ENCODE measurements at places on chromosomes 11 and 22. TPM values are rescaled to one million over a fixed set of nuclear protein-coding genes. Genes with fewer than 3 reads are reported as not detected.

DNA sequence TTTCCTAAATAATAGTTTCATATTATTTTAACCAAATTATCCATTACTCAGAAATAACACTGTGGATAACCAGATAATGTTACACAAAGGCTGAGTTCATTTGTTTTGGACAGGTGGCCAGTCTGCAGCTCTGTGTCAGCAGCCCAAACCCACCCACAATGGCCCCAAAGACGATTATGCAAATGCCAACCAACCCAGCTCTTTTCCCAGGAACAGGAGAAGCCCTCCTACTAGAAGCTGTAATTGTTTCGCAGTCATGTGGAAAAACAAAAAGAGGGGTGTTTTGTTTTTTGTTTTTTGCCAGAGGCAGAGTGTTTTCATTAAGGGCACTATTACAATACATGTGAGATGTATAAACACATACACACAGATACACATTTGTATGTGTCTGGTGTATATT, 102.1 kb downstream of the FCHSD2 start:
- DNase-seq: no peak

- DNase-seq: no peak
Measured at GRCh38 chr22:19143967-19144400, 467 bp downstream of the ESS2 start.

- no peak for DNase-seq
Measured at GRCh38 chr11:71934213-71934612, 5.4 kb downstream of the RNF121 start.

DNA sequence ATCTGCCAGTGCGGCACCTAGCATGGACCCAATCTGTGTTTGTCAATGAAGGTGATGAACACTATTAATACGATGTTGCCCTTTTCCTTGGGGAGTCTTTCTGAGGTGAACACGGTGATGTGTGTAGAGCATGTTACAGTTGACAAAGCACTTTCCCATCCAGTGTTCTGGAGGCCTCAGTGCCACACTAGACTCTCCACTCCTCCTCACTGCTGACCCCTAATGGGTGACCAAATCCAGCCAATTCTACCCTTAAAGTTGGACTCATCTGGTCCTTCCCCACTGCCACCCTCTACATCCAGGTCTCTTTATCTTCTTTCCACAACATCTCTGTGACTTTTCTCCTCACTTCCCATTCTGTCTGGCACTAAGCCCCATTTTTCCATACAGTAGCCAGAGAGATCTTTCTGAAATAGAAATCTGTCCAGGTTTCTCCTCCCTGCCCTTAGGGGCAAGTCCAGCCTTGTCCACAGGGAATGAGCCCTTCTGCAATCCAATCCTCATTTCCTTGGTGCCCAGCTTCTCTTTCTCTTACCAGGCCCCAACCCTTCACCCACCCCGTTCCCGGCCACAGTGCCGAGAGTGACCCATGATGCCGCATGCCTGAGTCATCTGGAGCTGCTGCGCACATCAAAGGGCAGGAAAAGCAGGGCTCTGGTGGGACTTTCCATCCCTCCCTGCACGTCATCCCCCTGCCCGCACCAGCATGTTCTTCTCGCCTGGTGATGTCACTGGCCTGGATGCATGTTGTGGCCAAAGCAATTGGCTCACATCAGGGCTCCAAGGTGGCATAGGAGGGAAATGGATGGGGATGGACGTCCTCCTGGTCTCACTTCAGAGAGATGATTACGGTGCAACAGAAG, 64.2 kb downstream of the RASSF10 start:
- no peak for DNase-seq

DNA sequence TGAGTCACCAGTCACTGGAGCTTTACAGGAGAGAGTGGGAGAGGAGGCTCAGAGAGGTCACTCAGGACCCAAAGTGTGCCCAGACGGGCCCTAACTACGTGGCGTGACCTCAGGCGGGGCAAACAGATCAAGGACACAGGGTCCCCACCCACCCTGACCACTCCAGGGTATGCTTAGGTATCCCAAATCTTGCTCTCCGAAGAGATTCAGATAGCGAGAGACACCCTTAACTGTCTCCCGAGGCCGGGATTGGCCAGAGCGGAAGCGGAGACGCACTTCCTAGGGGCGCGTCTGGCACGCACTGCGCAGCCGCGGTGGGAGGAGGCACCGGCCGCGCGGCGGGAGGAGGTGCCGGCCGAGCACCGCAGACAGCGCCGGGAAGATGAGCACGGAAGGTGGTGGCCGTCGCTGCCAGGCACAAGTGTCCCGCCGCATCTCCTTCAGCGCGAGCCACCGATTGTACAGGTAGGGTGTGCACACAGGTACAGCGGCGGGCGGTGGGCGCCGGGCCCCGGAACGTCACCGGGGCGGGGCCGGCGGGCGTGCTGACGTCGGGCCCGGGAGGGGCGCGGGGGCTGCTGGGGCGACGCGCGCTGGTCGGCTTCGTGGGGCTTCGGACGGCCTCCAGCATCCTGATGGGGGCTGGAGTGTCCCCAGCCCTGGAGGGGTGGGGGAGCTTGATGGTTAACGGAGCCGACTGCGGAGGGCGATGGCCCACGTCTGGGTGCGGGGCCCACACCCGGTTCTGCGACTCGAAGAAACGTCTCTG, at the start of gene PTS:
Gene PTS, plus strand, starts transcription at position 367 of the 769 bp plus-strand sequence. Its CDS starts 16 bp downstream, at position 383.
- DNase-seq: peak; percentile 93

GRCh38 chr11:8807544-8808225, 103.3 kb upstream of the AKIP1 start:
- DNase-seq: peak; percentile 93

GRCh38 chr11:93493252-93493897, 49.8 kb downstream of the SMCO4 start:
- DNase-seq: no peak

- no peak for DNase-seq
Measured at GRCh38 chr11:59965424-59965823, 1.6 kb downstream of the OOSP4A start.

Gene TREH
- 88.6 TPM for polyA plus RNA-seq

Gene FAU
- 1,141 TPM for polyA plus RNA-seq

Gene MS4A15
- 0.09 TPM for polyA plus RNA-seq

Gene CARD18
- not detected for polyA plus RNA-seq

Gene FGF4
- not detected for polyA plus RNA-seq

Measured in small intestine (tissue), 16 donors.